Foreskin fibroblast (primary cell): ENCODE measurements at places on chromosomes 6 and 20.
A peak's percentile ranks its signal among the peaks of the same experiment; 100 is the strongest.

- DNase-seq: no peak
Measured at GRCh38 chr6:136716917-136717715, 75.2 kb downstream of the MAP3K5 start.

- DNase-seq: no peak
Measured at GRCh38 chr20:34986311-34987287, 30.9 kb downstream of the MYH7B start.

DNA sequence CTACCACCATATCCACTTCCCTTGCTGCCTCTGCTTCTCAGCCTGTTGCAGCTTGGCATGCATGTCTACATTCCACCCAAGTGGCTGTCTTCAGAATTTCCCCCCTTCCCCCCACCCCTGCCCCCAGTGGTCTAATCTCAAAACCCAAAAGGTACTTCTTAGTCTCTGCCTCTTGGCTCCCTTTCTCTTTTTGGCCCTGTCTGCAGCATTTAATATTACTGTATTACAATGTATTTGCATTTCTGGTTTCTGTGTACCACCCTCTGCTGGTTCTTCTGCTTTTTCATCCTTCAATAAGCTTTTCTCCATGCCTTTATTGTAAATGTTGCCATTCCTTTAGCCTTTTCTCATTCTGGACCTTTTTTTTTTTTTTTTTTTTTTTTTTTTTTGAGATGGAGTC lies 43.0 kb downstream of the RPRD1B start:
- no peak for DNase-seq

DNA sequence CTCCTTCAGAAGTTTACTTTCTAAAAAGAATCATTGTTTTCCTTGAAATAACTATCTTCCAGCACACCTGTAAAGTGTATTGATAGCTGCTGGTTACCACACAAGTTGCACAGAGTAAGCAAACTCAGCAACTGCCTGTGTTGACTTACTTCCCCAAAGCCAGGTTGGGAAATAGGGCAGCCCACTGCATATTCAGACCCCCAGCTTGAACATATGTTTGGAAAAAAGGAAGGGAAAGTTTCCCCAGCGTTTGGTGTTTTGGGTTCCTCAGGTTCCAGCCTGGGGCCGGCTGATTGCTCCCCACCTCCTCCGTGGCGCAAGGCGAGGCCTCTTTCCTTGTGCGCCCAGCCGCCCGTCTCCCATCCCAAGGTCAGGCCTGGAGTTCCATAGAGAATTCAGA lies 70.1 kb upstream of the QKI start:
- DNase-seq: no peak

- peak; percentile 71 for DNase-seq
Measured at GRCh38 chr20:44738813-44739477, 6.7 kb upstream of the KCNK15 start.

DNA sequence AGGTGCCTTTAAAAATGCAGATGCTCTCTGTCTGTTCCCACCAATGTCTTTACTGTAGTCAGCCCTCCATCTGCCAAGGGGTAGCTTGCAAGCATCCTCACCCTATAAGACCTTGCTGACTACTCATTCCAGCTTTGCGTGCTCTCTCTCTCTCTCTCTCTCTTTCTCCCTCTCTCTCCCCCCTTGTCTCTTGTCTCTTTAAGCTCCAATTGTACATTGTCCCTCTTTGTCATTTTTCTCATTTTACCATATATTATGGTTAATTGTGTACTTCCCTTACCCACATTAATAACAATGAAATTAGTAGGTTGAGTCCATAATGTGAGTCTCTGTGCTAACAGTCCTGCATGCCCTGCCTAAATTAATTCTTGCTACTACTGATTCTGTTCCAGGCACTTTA lies 350.2 kb upstream of the CDH4 start:
- no peak for DNase-seq
